GM23338 (cell line): ENCODE measurements at places on chromosomes 2 and 18.

DNA sequence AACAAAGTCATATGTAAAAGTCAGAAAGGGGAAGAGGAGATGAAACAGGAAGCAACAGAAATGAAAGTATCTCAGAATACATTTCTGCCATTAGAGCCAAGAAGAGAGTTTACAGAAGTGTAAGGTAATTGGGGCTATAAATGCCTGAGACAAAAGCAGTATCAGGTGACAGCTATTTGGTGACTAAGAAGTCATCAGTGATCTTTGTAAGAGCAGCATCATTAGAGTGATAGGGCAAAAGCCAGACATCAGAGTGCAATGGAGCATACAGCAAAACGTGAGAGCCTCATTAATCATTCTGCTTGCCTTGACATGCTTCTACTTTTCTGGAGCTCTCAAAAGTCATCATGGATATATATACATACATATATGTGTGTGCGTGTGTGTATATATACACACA is 804.7 kb upstream of the PIK3C3 start:
- DNase-seq = no peak

- no peak for DNase-seq
These were observed 12.1 kb downstream of the TTL start for GRCh38 chr2:112493858-112494648.

DNA sequence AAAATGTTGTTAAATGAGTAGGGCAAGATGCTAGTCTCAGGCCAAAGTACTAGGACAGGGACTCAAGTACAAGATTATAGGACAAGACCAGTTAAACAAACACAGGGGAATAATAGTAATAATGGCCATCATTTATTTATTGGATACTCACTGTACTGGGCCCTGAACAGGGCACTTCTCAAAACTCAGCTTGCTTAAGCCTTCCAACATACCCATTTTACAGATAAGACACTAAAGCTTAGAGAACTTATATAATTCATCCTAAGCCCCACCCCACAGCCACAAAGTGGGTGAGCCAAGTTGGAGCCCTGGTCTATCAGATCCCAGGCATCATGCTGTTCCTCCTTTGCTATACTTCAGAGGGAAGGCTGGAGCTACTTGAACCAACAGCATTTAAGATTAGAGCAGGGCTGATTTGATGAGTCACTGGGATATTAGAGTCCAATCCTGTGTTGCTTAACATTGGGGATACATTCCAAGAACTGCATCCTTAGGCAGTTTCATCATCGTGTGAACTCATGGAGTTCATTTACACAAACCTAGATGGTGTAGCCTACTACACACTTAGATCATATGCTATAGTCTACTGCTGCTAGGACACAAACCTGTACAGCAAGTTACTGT is 153.6 kb downstream of the MTCL1 start:
- no peak for DNase-seq

- DNase-seq = no peak
These were observed 127.4 kb upstream of the MSH6 start for GRCh38 chr2:47655563-47655880.

DNA sequence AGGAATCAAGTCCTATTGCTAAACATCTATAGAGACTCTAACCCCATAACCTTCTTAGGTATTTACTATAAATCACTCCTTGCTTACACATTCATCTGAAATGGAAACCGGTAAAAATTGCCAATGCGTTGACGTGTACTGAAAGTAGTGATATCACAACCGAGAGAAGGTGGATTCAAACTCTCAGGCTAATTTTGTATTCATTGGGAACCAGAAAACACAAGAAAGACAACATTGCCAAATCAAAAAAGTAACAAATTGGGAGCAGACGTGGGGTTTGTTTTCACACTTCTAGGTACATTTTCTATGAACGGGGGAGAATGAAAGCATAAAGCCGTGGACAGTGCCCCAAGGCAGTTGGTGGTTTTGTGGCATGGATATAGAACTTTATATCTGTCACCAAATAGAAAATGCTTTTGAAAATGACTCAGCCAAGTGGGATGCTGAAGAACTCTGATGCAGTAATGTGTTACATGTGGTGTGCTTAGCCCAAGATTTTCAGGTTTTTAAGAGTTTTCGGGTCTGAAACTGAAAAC is 155.1 kb upstream of the RASGRP3 start:
- no peak for DNase-seq

- no peak for DNase-seq
These were observed 109.8 kb downstream of the CCDC178 start for GRCh38 chr18:33330711-33331110.

- no peak for DNase-seq
These were observed 215.9 kb downstream of the SOX11 start for GRCh38 chr2:5908071-5908470.

DNA sequence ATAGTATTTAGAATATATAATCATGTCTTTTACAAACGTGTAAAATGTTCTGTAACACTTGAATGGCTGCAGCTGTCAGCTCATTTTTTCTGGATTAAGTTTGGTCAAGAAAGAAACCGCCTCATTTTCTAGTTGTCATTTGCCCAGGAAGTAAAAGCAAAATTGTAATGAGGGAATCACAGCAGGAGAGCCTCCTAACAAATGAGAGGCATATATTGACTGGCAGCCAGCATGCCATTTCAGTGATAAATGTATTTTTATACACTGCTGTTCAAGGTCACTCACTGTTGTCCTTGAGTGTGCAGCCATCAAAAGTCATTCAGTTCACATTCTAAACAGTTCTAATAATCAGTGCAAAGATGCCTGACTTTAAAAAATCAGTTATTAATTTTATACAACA is 144.3 kb upstream of the BOD1L2 start:
- no peak for DNase-seq

GRCh38 chr2:9693196-9693491 is 62.3 kb upstream of the YWHAQ start:
- DNase-seq = no peak

GRCh38 chr18:8073167-8073566 is 506.1 kb downstream of the PTPRM start:
- DNase-seq = no peak

- DNase-seq = no peak
These were observed 528.1 kb upstream of the DCC start for GRCh38 chr18:51811883-51812282.

- no peak for DNase-seq
These were observed 6.5 kb downstream of the CHRND start for GRCh38 chr2:232532419-232532818.
